ENCODE measurements at places on chromosomes 4 and X.
A peak's percentile ranks its signal among the peaks of the same experiment; 100 is the strongest.

- peak; percentile 91 for DNase-seq
These were observed 344.3 kb upstream of the KLF3 start for GRCh38 chr4:38319456-38320342.

GRCh38 chr4:98801259-98801725 lies 127.6 kb downstream of the EIF4E start:
- no peak for DNase-seq

- no peak for DNase-seq
These were observed 104.9 kb downstream of the ARHGAP10 start for GRCh38 chr4:147836807-147837206.

- DNase-seq: no peak
These were observed 68.3 kb upstream of the RBPJ start for GRCh38 chr4:26252349-26253025.

GRCh38 chr4:185640811-185641675 lies 105.7 kb upstream of the PDLIM3 start:
- DNase-seq: no peak

- DNase-seq: no peak
These were observed 130.6 kb downstream of the SLC7A11 start for GRCh38 chr4:138111462-138112000.

GRCh38 chr4:33924239-33924638 lies 2320.1 kb downstream of the ARAP2 start:
- DNase-seq: no peak

DNA sequence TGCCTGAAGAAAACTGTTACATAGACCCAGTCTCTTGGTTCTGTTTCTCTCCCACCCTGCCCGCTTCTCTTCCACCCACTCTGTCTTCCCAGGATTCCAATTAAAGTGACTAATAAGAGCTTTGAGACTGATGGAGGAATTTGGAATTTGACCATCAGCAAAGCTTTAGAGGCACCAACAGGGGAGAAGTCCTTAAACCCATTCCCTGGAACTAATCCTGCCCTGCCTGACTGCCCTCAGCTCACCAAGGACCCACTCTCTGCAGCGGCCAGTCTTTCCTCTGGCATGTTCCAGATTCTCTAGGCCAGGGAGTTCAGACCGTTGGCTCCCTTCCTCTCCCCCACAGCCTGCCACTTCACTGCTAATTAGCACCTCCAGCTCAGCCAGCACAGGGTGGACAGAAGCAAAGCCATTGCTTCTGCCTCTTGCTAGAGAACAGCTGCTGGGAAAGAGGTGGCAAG lies 23.9 kb downstream of the SCD5 start:
- DNase-seq: no peak

DNA sequence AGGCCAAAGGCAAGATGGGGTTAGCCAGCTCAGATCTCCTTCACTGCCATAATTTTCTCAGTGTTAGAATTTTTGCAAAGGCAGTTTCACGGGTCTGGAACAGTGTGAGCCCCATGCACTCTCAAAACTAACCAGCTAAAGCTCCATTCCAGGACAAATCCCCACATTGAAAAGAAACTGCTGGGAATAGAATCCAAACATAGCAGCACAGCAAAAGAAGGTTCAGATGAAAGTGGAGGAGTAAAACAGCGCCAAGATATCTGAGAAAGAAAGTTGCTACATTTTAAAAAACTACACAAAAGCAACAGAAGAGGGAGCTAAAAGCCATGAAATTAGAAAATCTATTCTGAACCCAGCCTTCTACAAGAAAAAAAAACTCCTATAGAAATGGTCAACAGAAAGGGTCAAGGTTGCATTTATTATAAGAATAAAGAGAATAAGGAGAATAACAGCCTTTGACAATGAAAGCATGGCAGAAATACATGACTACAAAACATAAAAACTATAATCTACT lies 39.6 kb upstream of the SLC7A3 start:
- DNase-seq: no peak

- no peak for DNase-seq
These were observed 28.1 kb downstream of the ZFP42 start for GRCh38 chr4:188023682-188024081.

- no peak for DNase-seq
These were observed 59.0 kb downstream of the ANXA10 start for GRCh38 chr4:168151327-168151726.

Data from activated gamma-delta T cell treated with anti-CD3 and anti-CD28 coated beads, Interleukin-2, amount 50 U/mL, for 16 hours (primary cell).